Islet precursor cell (in vitro differentiated cells): ENCODE measurements at places on chromosomes 1 and 21.

DNA sequence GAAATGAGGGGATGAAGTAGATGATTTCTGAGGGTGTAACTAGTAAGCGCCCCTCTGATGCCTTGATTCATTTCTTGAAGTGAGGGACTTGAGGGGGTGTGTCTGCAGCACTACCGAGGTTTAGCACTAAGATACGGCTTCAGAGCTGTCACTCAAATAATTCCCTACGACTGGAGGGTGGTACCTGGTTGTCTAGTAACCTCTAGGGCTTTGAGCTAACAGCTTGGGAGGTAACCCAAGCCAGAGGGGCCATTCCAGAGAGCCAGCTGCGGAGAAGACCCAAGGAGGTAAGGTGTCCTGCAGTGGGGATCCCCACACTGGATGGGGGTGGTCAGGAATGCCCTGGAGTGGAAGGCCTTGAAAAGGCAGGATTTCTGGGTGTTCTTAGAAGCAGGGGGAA, at the start of gene TTC24:
TSS of gene TTC24 (plus strand) at position 252 of the 400 bp plus-strand sequence. CDS start 1,642 bp downstream, outside the sequence.
- no peak for DNase-seq

GRCh38 chr1:175562452-175562851, 180.9 kb downstream of the TNR start:
- DNase-seq: no peak

GRCh38 chr1:30471307-30471706, 252.1 kb downstream of the MATN1 start:
- no peak for DNase-seq

DNA sequence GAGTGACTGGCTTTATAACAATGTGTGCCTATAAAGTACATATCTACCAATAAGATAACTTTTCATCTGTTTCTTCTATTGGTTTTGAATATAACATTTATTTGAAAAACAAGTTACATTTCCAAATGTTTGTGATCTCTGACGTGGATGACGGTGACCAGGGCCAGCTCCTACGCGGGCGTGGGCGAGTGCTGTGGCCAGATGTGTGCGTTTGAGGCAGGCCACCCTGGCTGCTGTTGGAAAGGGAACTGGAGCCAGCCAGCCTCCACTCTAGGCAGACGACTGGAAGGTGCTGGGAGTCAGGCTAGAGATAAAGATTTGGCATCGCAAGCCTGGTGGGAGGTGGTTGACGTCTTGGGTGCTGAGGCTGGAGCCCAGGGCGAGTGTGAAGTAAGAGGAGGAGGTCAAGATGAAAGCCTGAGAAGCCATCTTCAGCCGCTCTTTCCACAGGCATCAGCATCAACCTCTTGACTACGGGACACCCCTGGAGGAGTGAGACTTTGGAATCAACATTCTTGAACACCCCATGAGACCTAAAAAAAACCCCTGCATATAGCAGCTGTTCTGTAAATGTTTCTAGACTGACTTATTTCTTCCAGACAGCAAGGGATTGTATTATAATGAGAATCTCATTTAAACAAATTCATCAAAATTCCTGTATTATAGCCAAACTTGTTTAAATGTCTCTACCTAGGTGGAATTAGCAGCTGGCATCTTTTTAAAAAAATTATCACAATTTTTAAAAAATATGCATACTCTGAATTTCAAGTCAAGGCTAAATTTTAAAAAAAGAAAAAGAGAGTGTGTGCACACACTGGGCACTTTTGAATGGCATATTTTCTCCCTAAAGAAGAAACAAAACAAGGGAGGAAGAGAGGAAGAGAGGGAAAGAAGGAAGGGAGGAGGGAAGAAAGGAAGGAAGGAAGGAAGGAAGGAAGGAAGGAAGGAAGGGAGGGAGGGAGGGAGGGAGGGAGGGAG, 112.5 kb upstream of the SLC44A3 start:
- DNase-seq: no peak
